Stimulated activated CD4-positive, alpha-beta T cell treated with anti-CD3 and anti-CD28 coated beads, Interleukin-4, amount 100 ng/mL, for 48 hours (primary cell): ENCODE measurements at places on chromosomes 3 and 15.

DNA sequence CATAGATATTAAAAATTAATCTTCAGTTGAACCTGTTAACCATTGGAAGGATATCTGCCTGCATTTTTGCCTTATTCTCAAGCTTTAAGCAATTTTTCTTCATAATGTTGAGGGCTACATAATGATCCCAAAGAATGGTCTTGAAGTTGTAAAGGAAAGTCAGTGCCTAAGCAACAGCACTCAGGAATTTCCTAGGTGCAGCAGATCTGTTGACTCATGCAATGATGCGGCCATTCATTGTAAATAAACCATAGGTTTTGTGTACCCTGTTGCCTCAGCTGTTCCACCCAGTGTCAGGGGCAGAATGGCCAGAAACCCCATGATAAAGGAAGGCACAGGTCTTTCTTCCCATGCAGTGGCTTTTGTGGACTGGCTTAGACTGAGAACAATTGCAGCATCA is 78.4 kb upstream of the TRIM42 start:
- DNase-seq = no peak

GRCh38 chr15:98981851-98982722 is 25.5 kb downstream of the PGPEP1L start:
- no peak for DNase-seq

DNA sequence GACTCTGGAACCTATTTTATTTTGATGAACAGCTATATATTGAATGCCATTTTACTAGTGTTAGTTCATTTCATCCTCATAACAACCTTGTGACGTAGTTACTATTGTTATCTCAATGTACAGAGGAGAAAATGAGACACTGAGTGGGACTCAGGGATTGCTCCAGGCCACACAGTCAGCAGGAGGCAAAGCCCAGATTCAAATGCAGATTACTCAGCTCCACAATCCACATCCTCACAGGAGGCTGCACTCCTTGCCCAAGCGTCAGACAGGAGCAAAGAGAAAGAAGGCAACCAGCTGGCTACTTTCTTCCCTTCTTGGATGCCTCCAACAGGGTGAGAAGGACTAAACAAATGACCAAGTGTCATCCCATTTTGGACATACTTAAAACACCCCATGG is 92.0 kb upstream of the CCDC54 start:
- DNase-seq = no peak

- no peak for DNase-seq
These were observed 68.5 kb downstream of the SAMMSON start for GRCh38 chr3:70067860-70068521.

- DNase-seq = no peak
These were observed 97.6 kb upstream of the SLC25A36 start for GRCh38 chr3:140844072-140844471.

DNA sequence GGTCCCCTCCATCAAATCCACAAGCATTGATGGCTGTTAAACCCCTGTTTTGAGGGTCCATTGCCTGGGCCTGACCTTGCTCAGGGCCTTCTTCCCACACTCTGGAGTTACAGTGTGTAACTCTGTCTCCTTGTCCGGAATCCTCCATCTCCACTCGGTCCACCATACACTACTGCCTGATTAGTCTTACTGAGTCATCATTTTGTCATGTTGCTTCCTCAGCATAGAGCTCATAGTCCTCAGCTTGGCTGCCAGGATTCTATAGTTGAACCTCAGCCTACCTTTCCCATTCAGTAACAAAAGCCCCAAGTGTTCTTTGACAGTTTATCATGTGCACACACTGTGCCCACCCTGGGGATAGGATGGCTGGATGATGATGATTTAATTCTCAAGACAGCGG is 113.0 kb downstream of the PDE8A start:
- DNase-seq = no peak

- no peak for DNase-seq
These were observed 21.7 kb downstream of the APBA2 start for GRCh38 chr15:28907338-28907960.

- no peak for DNase-seq
These were observed 397.6 kb downstream of the TBL1XR1 start for GRCh38 chr3:176799675-176800074.

GRCh38 chr3:61439122-61439458 is 122.3 kb upstream of the PTPRG start:
- DNase-seq = no peak

DNA sequence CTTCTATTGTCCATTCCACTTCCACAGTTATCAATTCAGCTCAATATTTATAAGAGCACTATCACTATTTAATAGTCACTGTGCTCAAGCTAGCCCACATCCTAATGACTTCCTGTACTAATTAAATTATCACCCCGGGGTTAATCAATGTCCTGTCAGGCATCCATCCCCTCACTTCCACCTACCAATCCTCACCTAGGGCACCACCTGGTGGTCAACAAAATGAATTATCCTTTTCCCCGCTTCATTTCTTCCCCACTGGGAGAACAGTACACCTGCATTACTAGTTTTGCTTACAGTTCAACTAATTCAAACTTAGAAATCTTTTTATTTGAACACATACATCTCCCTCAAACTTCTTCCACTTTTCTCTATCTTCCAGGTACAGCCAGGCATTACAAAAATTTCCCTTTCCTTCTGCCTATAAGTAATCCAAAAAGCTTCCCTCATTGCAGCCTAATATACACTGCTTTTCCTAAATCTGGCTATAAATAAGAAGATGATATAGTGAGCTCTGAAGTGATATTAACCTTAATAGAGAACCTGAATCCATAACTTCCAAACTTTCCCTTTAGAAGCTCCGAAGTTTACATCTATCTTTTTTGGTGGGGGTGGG is 68.5 kb downstream of the TMCC1 start:
- peak; percentile 37 for DNase-seq

GRCh38 chr15:75140080-75140879 is 61.4 kb upstream of the C15orf39 start:
- no peak for DNase-seq

DNA sequence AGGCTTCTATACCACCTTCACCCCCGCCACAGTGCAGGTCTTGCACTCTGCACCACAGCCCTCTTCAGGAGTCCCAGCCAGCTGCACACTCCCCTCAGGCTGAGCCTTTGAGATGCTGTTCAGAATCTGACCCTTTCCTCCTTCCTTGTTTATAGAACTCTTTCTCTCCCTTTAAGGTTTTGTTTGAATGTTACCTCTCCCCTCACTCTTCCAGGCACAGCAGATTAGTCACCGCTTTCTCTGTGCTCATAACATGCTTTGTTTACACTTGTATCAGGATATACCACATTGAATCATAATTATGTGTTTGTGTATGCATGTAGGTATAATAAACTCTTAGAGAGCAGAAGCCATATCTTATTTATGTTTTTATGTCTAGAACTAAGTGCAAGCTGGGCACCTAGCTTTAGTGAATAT is 168.4 kb upstream of the BCL6 start:
- no peak for DNase-seq

DNA sequence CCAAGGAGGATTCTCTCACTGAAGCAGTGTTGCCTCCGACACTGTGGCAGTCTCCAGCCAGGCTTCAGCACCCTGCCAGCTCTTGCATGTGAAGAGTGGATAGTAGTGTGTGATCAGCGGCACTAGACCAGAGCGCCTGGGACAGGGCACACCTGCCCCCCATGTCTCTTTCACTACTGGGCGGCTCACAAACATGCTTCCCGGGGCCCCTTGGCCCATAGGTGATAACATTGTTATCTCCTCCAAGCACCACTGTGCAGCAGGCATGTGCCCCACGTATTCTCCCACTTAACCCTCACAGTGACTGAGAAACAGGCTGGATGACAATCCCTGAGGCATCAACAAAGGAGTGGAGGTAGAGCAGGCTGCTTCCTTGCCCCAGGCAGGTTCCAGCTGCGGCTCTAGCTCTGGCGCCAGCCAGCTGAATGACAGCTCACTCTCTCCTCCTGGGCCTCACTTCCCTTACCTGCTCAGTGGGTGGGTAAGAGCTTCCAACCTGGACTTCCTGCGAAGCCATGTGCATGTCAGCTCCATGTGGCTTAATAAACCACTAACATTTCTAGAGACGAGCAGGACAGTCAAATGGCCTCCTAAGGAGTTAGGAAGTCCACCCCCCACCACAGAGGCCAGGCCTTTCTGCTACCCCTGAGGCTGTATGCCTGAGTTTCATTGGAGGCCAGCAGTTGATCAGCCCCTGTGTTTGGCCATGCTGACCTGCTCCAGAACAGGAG is 37.8 kb downstream of the KLF13 start:
- DNase-seq = no peak

DNA sequence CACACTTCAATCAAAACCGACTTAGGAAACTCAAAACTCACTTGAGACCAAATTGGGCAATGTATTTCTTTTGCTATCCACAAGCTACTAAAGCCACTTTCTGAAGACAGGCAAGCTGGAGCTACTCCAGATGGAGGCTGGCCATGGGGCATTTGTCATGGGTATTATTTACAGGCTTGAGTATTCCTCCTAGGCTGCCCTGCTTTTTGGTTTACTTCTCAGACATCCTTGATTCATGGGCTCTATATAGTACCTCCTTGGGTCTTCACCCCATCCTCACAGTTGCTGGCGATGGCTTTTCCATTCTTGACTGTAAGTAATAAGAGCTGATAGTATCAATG is 18.6 kb upstream of the SYNM start:
- DNase-seq = no peak

DNA sequence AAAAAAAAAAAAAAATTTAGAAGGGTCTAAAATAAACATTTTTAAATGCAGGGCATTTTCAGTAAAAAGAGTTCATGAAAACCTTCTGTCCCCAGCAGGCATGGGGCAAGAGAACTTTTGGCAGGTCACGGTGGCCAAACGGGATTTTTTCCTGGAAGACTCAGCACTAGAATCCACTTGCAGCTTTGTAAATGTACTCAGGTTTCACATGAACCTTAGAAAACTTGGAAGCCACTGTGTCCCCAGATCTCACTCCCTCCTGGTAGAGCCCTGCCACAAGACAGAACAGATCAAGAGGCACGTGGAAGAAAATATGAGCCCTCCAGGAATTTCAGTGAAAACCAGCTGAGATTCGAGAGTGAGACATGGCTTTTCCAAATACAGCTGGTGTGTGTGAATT is 2.1 kb upstream of the GNB5 start:
- no peak for DNase-seq
